ENCODE measurements at places on chromosomes 1 and 21. TPM values are rescaled to one million over a fixed set of nuclear protein-coding genes. Genes with fewer than 3 reads are reported as not detected.

DNA sequence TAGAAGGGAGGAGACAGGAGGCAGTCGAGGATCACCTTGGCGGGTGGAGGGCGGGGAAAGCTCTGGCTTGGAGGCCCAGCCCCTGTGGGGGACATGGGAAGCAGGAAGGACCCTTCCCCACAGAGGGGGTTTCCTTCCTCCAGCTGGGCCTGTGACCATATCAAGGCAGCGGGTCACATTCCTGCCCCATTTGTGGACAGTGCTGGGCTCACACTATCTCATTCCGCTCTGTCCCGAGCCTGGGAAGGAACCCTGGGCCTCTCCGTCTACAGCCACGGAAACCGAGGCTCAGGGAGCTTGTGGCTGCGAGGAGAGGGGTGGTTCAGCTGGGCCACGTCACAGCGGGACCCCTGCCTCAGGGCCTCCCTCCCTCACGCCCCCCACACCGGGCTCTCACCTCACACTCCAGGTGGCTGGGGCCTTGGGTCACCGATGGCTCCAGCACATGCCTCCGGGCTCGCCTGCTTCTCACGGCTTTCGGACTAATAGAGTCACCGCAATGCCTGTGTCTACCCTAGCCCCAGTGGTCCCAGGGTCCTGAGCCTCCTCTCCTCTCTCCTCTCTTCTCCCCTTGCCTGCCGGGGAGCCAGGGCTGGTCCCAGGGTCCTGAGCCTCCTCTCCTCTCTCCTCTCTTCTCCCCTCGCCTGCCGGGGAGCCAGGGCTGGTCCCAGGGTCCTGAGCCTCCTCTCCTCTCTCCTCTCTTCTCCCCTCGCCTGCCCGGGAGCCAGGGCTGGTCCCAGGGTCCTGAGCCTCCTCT lies 56.4 kb downstream of the SLC19A1 start:
- DNase-seq = no peak

- no peak for DNase-seq
Observed at GRCh38 chr21:44572959-44573583, 458 bp upstream of the KRTAP10-4 start.

GRCh38 chr1:230109066-230109465 lies 42.0 kb downstream of the GALNT2 start:
- no peak for DNase-seq

GRCh38 chr1:25110036-25110435 lies 122.3 kb downstream of the SYF2 start:
- no peak for DNase-seq

- DNase-seq = no peak
Observed at GRCh38 chr1:185297982-185298381, 19.1 kb downstream of the IVNS1ABP start.

GRCh38 chr1:245649666-245650065 lies 494.9 kb downstream of the KIF26B start:
- no peak for DNase-seq

- DNase-seq = no peak
Observed at GRCh38 chr1:14267991-14268390, 330.5 kb upstream of the KAZN start.

DNA sequence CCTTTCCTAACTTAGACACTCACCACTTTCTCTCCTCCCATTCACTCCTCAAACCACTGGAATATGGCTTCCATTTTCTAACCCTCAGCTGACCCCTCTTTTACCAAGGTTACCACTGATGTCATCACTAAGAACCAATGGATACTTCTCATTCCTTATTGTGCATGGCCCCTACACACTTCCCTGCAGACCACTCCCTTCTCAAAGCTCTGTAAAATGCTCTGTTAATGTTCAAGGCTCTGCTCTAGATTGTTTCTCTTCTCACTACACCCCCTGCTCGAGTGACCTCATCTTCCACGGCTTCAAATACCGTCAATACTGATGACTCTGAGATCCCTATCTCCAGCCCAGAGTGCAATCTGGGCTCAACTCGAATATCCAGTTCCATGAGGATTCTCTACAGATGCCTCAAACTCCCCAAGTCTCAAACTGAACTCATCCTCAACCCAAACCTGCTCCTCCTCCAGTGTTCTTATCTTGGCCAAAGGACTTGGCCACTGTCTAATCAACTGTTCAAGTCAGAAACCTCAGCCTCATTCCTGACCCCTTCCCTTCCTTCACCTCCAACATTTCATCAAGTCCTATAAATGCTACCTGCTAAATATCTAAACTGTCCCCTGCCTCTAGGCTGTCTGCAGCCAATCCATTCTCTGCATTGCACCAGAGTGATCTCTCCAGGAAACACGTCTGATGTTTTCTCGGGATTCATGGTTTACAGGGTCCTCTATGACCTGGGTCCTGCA lies 41.3 kb upstream of the BMP8B start:
- no peak for DNase-seq

DNA sequence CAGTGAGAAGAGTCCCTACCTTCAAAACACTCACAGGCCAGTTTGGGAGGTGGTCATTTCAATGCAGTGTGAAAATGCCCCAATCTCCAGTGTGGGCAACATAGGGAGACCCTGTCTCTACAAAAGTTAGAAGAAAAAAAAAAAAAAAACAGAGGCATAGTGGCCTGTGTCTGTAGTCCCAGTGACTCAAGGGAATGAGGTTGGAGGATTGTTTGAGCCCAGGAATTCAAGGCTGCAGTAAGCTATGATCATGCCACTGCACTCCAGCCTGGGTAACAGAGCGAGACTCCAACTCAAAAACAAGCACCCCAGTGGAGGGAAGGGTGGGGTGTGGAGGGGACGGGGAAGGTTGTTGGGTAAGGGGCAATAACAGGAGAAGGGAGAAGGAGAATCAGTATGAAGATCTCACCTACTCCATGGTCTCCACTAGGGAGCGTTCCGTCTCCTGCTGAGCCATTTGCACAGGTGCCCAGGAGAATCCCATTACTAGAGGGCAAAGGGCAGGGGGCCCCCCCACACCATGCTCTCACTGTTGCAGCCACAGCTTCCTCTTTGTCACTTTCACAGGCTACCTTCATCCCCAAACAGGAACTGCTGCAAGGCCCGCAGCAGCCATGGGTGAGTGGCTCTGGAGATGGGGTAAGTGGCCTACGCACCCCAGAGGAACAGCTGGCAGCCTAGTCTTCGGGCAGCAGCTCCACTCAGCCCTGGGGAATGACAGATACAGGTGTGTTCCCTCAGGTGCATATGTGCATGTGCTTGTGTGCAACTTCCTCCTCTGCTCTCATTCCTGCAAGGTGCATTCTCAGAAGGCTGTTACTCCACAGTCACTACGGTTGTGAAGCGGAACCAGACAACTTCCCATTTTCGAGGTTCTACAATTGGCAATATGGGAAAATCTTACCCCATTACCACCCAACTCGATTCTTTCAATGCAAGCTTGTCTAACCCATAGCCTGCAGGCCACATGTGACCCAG lies 87.9 kb upstream of the LYST start:
- DNase-seq = no peak

DNA sequence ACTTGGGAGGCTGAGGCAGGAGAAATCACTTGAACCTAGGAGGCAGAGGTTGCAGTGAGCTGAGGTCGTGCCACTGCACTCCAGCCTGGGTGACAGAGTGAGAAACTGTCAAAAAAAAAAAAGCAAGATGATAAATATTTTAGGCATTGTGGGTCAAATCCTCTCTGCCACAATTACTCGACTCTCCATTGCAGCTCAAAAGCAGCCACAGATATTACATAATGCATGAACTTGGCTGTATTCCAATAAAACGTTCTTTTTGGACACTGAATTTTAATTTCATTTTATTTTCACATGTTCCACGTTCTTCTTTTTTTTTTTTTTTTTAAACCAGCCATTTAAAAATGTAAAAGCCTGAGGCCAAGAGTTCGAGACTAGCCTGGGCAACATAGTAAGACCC lies 69.4 kb downstream of the TCP10L start:
- DNase-seq = peak; percentile 54

DNA sequence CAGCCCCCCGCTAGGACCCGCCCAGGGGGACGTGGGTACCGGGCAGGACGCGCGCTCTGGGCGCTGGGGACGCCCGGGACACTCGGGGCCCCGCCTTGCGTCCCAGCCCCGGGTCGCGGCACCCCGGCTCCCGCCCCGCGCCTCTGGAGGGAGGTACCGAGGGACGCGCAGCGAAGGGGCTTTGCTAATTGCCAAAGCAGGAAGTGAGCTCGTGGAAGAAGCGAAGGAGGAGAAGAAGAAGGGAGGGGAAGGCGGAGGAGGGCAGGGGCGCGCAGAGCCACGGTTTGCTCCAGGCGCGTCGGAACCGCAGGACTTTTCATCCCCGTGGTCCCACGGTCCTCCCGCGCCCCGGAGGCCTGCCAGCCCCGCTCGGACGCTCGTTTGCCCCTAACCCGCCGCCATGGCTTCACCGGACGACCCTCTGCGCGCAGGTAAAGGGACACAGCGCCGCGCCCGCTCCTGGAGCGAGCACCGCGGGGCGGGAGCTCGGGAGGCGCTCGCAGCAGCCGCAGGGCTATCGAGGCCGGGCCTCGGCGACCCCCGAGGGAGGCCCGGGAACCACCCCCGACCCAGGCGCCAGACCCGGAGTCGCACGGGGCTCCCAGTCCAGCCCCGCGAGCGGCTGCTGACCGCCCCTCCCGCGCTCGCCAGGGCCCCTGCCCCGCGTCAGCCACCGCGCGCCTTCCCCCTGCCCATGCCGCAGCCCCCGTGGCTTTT lies 1.3 kb downstream of the EDARADD start:
- peak; percentile 7 for DNase-seq

GRCh38 chr21:37374027-37374426 lies 7.5 kb downstream of the DYRK1A start:
- peak; percentile 85 for DNase-seq

DNA sequence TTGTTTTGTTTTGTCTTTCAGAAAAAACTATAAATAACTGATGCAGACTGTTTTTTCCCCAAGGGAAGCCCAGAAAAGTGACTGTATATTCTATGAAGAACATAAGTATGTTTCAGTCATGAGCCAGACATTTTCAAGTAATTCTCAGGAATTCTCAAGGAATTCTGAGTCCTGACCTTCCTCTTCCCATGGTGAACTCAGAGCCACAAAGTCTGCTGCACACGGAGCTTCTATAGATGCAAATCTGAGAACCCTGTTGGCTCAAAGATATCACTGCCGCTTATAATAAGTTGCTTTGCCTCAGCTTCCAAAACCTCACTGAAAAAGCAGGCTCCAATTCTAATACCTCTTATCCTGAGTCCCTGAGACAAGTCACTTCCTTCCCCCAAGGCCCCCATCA lies 418.5 kb upstream of the RUNX1 start:
- DNase-seq = no peak

Gene F3
- total RNA-seq = 3.4 TPM

Gene POMGNT1
- total RNA-seq = 42.4 TPM

Gene TAS1R3
- total RNA-seq = 0.85 TPM

Gene CACHD1
- total RNA-seq = 7.3 TPM

Gene CFHR2
- not detected for total RNA-seq

Gene FCMR
- not detected for total RNA-seq

Gene TSPAN1
- 0.28 TPM for total RNA-seq

Gene FLG2
- total RNA-seq = not detected

Gene FAAH
- total RNA-seq = 2.6 TPM
